ENCODE measurements at places on chromosomes 2 and 18.

- no peak for DNase-seq
Measured at GRCh38 chr2:152227969-152228592, 52.5 kb upstream of the STAM2 start.

GRCh38 chr2:232876161-232876977, 6.3 kb downstream of the SNORC start:
- DNase-seq, result no peak

DNA sequence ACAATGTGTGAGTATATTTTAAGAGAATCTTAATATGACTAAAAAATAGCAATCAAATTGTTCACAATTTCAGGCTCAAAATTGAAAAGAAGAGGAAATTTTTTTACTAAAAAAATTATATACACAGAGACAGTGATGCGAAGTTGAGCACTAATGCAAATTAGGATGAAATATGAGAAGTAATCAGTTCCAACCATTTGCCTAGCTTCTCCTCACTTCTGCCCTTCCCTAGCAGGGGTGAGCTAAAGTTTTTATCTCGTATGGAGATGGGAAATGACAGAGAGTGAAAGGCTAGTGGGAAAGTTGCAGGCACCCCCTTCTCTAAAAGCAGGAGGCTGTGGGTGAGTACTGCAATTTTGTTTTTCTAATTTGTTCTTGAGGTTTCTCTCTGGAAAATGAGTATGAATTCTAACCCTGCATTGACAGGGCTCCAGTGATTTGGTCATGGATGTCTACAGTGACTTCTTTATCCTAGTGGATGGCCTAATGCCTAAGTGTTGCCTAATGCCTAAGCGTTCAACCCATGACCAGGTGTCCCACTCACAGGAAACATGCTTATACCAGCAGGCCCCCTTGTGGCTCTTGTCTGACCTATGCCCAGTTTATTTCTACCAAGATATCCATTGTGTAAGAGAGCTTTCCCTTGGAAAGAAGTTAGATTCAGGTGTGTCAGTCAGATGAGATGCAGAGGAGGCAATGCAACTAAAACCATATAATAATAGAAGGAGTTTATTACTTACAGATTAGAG, 78.0 kb upstream of the HNMT start:
- no peak for DNase-seq

DNA sequence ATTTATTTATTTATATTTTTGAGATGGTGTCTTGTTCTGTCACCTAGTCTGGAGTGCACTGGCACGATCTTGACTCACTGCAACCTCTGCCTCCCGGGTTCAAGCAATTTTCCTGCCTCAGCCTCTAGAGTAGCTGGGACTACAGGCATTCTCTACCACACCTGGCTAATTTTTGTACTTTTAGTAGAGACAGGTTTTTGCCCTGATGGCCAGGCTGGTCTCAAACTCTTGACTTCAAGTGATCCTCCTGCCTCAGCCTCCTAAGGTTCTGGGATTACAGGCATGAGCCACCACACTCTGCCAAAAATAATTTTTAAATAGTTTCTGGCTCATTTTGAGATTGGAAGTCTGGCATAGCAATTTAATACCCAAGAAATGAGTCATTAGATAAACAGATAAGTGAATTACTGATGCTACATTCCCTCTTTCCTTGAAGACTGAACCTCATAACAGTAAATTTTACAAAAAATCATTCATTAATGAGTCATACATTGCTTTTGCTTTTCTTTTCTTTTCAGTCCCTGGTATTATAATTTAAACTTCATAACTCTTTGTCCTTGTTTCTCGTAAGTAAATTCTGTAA, 881.6 kb upstream of the PIK3C3 start:
- no peak for DNase-seq

DNA sequence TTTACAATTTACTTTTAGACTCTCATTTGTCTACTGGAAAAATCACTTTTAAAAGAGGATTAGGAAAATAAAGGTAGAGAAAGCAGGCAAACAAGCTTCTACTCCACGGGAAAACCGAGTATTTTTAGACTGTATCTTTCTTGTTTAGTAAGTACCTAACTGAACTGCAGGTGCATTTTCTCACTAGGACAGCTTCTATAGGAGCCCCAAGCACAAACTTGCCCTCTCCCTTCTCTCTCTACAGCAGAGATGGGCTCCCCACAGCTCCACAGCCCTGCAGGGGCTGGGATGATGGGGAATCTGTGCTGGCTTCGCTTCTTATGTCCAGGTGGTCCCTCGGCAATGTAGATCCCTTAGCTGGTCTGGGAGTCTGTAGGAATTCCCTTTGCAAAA, 16.2 kb downstream of the PSTPIP2 start:
- DNase-seq, result no peak
